ENCODE measurements at places on chromosomes 4 and X. TPM values are rescaled to one million over a fixed set of nuclear protein-coding genes. Genes with fewer than 3 reads are reported as not detected.
A peak's percentile ranks its signal among the peaks of the same experiment; 100 is the strongest.

DUSP9 gene
- 3.9 TPM for total RNA-seq

RTL9 gene
- 0.31 TPM for total RNA-seq

DNA sequence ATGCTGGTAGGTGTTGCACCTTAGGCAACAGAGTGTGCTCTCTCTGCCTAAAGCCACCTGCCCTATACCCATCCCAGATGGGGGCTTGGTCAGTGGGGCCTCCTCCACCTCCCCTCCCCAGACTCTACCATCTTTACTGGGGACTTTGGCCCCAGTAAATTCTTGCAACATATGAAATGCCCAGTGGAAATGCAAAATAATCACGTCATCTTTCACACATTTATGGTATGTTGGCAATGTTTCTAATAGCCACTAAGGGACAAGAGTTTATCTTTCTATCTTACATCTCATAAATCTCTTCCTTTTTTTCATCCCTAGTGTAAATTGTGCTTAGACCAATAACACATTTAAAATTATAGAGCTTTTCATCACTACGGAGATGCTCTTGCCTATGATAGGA, 103.0 kb upstream of the MAML3 start:
- H3K27me3 ChIP-seq = peaks cover 12% of the 10 kb centered on the region
- no peak overlapping the region for H3K4me3 ChIP-seq
- no peaks in the 10 kb centered on the region for H3K36me3 ChIP-seq
- H3K4me1 ChIP-seq = peaks cover 30% of the 10 kb centered on the region
- no peak overlapping the region for H3K27ac ChIP-seq

GRCh38 chr4:79788884-79789283, 284.1 kb downstream of the ANTXR2 start:
- no peak overlapping the region for H3K27ac ChIP-seq
- H3K4me3 ChIP-seq = no peak overlapping the region
- no peaks in the 10 kb centered on the region for H3K27me3 ChIP-seq
- H3K4me1 ChIP-seq = no peaks in the 10 kb centered on the region
- DNase-seq = peak; percentile 8
- H3K36me3 ChIP-seq = no peaks in the 10 kb centered on the region

- peaks cover 3% of the 10 kb centered on the region for H3K4me1 ChIP-seq
- no peaks in the 10 kb centered on the region for H3K36me3 ChIP-seq
- no peak overlapping the region for H3K4me3 ChIP-seq
Observed at GRCh38 chr4:76449362-76449767, 14.3 kb downstream of the SHROOM3 start.

DNA sequence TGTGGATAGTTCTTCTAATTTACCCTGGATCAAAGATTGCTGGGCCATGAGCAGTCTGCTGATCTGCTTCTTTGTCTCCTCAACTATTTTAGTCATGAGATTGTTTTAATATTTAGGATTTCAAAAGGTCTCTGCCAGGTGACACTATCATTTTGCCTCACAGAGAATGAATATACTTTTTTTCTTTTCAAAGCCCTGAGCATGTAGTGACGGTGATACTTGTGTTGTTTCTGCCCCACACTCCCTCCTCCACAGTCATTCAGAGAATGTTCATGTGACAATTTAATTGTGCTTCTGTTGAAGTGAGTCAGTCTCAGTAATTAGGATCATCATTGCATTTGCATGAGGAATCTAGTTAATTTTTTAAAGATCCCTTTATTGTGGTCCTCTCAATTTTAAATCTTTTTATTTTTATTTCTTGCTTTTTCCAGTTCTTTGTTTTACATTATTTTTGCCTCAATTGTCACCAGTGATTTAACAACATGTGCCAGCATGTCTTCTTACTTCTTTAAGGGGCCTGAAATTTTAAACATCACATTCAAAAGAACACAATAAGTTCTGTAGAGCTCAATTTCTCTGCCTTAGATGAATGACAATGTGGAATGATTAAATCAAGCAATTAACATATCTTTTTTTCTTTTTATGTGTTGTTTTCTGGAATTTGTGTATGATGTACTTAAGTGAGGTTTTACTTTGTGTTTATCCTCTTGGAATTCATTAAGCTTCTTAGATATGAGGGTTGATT, 12.3 kb downstream of the MMRN1 start:
- DNase-seq = no peak
- no peaks in the 10 kb centered on the region for H3K27me3 ChIP-seq
- no peaks in the 10 kb centered on the region for H3K4me1 ChIP-seq
- H3K36me3 ChIP-seq = no peaks in the 10 kb centered on the region
- no peak overlapping the region for H3K4me3 ChIP-seq

DNA sequence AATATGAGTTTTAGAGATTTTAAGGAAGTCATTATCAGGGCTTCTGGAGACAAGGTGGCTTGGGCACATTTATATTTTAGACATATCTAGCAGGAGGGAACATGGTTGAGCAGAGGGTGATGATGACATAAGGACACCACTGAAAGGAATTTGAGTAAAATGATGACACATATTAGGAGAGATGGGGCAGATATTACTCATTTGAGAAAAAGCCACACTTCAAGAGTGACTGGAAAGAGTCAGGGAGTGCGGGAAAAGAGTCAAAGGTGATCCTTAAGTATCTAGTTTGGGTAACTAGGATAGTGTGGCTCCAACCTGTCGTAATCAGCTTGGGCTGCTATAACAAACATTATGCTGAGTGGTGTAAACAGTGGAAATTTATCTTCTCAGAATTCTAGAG, 377.7 kb downstream of the PACRGL start:
- no peak for DNase-seq
- H3K4me3 ChIP-seq = no peak overlapping the region
- H3K27ac ChIP-seq = no peak overlapping the region

GRCh38 chr4:170805352-170805751, 715.6 kb upstream of the AADAT start:
- H3K4me1 ChIP-seq = no peaks in the 10 kb centered on the region
- H3K27me3 ChIP-seq = no peaks in the 10 kb centered on the region
- H3K4me3 ChIP-seq = no peak overlapping the region
- H3K27ac ChIP-seq = no peak overlapping the region

DNA sequence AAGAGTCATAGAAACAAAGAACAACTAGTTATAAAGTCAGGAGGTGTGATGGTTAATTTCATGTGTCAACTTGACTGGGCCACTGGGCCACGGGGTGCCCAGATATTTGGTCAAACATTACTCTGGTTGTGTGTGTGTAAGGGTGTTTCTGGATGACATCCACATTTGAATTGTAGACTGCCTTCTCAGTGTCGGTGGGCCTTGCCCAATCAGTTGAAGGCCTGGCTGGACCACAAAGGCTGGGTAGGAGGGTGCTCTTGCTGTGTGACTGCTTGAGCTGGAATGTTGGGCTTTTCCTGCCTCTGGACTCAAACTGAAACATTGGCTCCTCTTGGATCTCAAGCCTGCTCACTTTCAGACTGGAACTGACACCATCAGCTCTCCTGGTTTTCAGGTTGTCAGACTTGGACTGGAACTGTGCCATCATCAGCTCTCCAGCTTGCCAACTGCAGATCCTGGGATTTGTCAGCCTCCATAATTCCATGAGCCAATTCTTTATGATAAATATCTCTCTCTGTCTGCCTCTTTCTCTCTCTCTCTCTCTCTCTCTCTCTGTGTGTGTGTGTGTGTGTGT, 41.4 kb downstream of the CLDN34 start:
- no peak overlapping the region for H3K27ac ChIP-seq
- H3K4me3 ChIP-seq = no peak overlapping the region
- no peak for DNase-seq
- no peaks in the 10 kb centered on the region for H3K27me3 ChIP-seq
- no peaks in the 10 kb centered on the region for H3K36me3 ChIP-seq
- peaks cover 21% of the 10 kb centered on the region for H3K4me1 ChIP-seq

Measured in GM23338 (cell line).